Skin of body (tissue), 3 donors: ENCODE measurements at places on chromosomes 11 and 22.

GRCh38 chr11:105862736-105863367, 159.2 kb downstream of the MSANTD4 start:
- peak; percentile 91 for DNase-seq

GRCh38 chr11:60813324-60813723, 28.2 kb downstream of the MS4A10 start:
- DNase-seq: no peak

- DNase-seq: no peak
These were observed 1432.5 kb downstream of the BRD1 start for GRCh38 chr22:48395201-48395600.

- DNase-seq: no peak
These were observed 267.2 kb downstream of the NTM start for GRCh38 chr11:131637469-131638175.

DNA sequence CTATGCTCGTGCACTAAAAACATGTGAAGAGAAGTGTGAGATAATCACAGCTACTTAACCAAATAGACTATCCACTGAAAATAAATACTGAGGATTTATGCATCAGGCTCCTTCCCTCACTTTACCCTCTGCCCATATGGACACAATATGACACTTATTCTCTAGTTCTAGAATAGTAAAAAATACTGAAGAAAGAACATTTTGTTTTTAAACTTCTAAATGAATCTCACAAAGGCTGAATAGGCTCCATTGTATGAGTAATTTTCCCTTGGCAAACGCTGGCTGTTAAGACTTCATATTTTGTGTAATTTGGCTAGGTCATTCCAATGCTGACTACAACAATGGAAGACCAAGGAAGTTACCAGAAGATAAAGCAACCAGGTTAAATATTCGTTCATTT, 9.9 kb downstream of the HPS5 start:
- peak; percentile 37 for DNase-seq

- DNase-seq: no peak
These were observed 55.0 kb downstream of the ARHGAP42 start for GRCh38 chr11:100741866-100742625.

GRCh38 chr11:66192181-66192863, 76.1 kb upstream of the RAB1B start:
- no peak for DNase-seq

DNA sequence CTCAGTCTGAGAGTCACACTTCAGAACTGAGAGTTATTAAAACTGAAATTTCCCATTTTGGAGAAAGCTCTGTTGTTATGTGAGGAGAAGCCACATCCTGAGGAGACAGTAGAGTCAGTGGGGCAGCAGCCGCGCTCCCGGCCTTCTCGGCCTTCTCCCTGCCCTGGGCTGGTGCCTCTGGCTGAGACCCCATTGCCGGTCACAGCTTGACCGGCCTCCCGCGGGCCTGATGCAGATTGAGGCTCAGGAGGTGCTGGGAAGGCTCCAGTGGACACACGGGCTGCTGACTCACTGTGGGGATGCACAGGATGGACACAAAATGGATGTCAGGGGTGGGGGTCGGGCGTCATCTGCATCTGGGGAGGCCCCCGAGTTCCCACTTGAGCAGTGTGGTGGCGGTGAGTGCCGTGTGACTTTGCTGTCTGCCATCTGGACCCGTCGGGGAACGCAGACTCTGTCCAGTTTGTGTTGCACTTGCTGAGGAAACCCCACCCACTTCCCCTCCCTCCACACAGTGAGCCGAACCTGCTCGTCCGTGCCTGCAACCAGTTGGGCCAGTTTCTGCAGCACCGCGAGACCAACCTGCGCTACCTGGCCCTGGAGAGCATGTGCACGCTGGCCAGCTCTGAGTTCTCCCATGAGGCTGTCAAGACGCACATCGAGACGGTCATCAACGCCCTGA, 50.1 kb downstream of the MUC6 start:
- DNase-seq: no peak

- no peak for DNase-seq
These were observed 7.8 kb upstream of the TMPRSS13 start for GRCh38 chr11:117936973-117937372.

DNA sequence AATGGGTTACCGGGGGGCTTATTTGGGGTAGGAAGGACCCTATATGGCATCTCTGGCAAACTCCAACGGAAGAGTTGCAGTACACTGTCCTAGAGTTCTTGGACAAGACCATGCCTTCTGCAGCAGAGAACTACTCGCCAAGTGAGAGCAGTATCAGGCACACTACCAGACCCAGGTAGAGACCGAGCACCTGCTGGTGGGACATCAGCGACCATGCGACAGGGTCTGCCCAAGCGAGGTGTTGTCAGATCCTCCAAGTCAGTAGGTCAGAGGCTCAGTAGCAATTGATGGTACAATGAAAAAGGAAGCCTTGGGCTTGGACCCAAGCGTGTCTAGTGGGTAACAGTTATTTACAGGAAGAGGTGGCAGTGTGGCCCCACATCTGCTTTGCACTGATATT, 3.1 kb upstream of the CHKB start:
- no peak for DNase-seq

DNA sequence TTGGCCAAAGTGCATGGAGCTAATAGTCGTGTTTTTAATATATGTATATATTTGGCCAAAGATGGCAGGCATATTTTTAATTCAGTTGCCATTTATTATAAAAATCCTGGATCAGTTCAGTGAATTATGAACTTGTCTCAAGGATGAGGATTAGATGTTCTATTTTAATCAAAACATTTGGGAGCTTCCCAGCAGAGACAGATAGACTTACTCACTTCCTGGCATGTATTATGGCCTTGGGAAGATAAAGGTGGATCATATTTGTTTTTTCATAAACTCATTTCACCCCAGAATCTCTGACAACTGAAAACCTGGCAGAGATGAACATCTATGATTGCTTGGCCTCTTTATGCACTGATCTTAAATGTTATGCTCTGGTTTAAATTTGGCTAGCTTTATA, 148.8 kb downstream of the NCAM1 start:
- DNase-seq: no peak

GRCh38 chr22:49064836-49065235, 762.8 kb downstream of the BRD1 start:
- DNase-seq: no peak

DNA sequence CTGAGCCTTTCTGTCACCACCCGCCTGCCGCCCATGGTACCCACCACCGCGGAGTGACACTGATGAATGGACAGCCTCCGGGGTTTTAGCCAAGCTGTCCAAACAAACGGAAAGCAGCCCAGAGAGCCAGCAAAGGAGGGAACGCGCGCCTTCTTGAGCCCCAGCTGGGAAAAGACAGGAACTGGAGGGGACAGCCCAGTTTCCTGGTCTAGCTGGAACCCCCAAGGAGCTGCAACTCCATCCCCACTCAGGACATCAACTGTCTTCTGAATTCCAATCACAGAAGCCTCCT, 33.7 kb downstream of the SHISAL1 start:
- no peak for DNase-seq

- no peak for DNase-seq
These were observed 44.8 kb upstream of the CRTAM start for GRCh38 chr11:122793515-122793914.

- DNase-seq: no peak
These were observed 501.3 kb upstream of the TENM4 start for GRCh38 chr11:79942090-79942489.

GRCh38 chr11:11387622-11388305, 34.7 kb upstream of the CSNK2A3 start:
- DNase-seq: no peak

GRCh38 chr22:35039625-35040024, 26.3 kb upstream of the ISX start:
- DNase-seq: no peak

DNA sequence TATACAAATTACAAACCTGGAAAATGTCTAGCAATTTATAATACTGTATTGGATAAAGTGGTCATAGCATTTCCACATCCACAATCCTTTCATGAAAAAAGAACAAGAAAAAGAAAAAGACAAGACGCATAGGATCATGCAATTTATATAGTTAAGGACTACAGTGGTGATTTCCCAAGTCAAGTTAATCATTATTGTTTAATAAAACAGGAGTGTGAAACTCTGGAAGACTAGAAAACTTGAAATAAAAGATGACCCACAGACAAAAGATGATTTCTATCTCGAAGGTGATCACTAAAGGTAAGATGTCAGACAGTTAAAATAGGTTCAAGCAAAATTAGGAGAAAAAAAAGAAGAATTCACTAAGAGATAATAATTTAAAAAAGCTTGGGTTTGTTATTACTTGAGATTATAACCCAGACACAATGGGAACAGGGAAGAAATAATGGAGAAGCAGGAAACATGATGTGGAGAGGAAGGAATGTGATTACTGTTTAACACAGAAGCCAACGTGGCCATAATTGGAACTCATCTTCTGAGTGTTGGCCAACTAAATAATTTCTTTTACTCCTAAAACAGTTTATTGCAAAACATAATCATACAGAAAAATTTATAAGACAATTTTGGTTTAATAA, 441.2 kb upstream of the ANO3 start:
- no peak for DNase-seq

DNA sequence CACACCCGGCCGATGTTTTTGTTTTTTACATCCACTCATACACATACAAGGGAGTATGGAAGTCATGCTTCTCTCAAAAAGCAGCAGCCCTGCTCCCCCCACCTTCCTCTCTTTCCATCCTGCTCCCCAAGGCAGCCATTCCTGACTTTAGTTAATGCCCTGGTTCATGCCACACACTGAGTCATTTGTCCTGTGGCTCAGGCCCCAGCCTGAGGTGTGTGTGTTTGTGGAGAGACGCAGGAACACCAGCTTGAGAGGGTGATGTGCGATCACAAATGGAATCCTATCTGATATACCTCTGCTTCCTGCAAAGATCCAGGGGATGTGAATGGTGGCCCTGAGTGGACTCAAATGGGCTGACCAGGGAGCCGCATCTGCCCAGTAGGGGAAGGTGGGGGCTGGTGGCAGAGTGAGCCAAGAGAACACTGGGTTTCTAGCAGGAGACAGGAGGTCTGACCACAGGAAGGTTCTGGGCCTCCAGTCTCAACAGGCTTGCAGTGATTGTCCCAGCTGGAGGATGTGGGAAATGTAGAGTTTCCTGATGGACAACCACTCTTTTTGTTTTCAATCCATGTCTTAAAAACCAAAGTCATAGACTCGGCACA, 86.7 kb downstream of the OSBP2 start:
- no peak for DNase-seq

- no peak for DNase-seq
These were observed 28.7 kb downstream of the IGHMBP2 start for GRCh38 chr11:68932358-68932757.

DNA sequence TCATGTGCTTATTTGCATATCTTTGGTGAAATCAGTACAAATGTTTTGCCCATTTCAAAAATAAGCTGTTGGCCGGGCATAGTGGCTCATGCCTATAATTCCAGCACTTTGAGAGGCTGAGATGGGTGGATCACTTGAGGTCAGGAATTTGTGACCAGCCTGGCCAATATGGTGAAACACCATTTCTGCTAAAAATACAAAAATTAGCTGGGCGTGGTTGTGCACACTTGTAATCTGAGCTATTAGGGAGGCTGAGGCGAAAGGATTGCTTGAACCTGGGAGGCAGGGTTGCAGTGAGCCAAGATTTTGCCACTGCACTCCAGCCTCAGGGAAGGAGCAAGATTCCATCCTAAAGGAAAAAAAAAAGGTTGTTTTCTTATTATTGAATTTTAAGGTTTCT, 136.0 kb downstream of the SWAP70 start:
- no peak for DNase-seq

DNA sequence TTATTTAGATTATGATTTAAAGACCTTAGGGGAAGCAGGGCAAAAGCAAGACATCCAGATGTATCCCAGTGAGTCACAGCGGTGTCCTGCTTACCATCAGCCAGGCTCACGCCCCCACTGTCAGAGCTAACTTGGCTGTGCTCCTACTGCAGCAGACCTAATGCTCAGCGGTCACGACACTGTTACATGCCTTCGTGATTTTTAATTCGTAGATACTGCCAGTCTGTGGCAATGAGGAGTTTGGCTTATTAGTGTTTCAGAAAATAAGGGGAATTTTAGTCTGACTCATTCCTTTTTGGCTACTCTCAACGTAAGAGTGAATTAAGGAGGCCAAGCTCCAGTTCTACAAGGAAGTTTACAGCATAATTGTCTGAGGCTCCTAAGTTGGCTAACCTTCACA, 22.7 kb downstream of the EFCAB6 start:
- no peak for DNase-seq

DNA sequence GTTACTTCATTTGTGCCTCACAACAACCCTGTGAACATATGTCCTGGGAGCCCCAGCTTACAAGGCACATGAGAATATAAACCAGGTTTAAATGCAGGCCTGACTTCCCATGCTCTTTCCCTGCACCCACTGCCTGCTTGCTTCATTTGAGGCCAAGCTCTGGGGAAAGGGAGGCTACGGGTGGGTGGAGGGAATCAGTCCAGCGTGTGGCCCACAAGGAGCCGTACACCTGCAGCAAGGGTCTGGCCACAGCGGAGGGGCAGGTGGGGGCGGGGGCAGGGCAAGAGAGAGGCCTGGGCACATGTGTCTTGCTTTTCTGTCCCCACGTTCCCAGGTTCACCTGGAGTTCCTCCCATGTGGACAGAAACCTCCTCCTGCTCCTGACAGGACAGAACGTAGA, 26.2 kb downstream of the FAM83F start:
- no peak for DNase-seq

- no peak for DNase-seq
These were observed 89.0 kb downstream of the RRAS2 start for GRCh38 chr11:14269692-14270573.

GRCh38 chr11:128533472-128533871, 53.9 kb downstream of the ETS1 start:
- no peak for DNase-seq

DNA sequence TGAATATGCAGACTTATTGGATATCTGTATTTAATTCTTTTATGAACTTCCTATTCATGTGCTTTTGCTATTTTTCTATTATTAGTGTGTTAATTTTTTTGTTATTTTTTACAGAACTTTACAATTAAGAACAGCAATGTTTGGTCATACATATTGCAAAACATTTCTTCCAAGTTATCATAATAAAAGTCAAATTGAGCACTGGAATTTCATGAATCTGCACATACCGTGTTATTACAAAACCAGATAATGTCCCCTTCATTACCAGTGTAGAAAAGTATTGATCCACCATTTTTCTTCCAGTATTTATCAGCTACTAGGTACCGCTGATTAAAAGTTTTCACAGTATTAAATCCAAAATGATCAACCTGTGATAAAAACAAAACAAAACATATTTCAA, 40.5 kb downstream of the PRCP start:
- no peak for DNase-seq

DNA sequence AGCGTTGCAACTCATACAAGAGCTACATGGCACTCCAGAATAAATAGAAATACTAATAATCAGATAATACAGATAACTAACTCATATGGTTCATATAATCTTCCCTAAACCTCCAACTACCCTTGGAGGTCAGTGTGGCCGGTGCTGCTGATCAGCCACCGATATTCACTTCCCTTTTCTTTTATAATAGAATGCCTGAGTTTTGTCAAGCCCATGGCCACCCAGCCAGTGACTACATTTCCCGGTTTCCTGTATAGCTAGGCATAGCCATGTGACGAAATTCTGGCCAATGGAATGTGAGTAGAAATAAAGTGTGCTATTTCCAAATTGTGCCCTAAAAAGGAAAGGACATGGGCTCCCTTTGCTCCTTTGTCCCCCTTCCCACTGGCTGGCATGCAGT, 5.9 kb upstream of the CAT start:
- no peak for DNase-seq

- DNase-seq: no peak
These were observed 7.7 kb downstream of the EHBP1L1 start for GRCh38 chr11:65583589-65583988.

- no peak for DNase-seq
These were observed 19.3 kb downstream of the KRTAP5-5 start for GRCh38 chr11:1648653-1649420.

GRCh38 chr22:45584621-45585436, 82.1 kb downstream of the FBLN1 start:
- DNase-seq: no peak
